ENCODE measurements at places on chromosomes 4 and X. TPM values are rescaled to one million over a fixed set of nuclear protein-coding genes. Genes with fewer than 3 reads are reported as not detected.
A peak's percentile ranks its signal among the peaks of the same experiment; 100 is the strongest.

The KLHL34 gene
- 23.6 TPM for total RNA-seq

DNA sequence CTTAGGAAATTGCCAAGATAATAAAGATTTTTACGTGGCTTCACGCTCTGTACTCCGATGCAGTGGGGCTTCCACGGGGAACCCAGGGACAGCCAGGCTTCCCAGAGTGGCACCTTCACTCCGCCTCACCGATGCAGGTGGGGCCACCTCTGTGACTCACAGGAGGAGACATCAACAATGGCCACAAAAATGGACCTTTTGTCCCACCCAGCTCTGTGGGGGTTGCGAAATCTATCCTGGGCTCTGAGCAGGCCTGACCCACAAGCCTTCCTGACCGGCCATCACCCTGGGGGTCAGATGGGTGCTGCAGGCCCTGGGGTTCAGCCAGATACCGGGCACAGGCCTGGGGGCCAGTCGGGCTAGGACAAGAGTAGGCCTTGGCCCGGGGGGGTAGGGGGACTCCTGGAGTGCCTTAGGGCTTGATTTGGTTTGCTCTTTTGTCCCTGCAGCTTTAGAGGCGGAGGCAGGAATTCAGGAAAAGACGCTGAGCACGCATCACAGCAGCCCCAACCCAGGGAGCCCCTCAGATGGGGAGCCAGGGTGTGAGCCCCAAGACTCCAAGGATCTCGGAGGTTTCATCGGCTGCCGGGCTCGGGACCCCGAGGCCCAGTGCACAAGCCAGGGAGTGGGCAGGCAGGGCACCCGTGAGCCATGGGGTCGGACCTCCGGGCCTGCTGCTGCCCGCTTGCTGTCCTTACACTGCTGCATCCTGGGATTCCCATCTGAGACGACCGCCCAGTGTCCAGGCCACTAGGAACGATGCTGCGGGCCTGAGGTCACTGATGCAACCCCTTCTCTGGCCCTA lies 136.5 kb upstream of the NKX1-1 start:
- DNase-seq = peak; percentile 42

GRCh38 chrX:78307665-78308064 lies 19.7 kb downstream of the CYSLTR1 start:
- DNase-seq = no peak

GRCh38 chrX:13791145-13791544 lies 25.7 kb downstream of the GPM6B start:
- DNase-seq = no peak

DNA sequence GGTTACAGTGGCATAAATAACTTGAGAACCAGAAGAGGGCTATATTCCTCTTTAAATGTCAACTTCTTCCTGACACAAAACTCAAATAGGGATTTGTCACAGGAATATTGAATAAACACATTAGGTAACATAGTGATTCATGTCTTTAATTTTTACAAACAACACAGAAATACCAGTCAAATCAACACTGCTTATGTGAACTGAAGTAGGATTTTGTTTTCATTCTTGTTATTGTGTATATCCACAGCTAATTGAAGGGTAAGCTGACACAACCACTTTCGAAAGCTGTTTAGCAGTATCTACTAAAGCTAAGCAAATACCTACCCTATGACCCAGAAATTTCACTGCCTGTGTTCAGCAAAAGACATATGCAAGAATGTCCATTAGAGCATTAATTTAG lies 120.4 kb upstream of the EOLA2 start:
- no peak for DNase-seq
